Amniotic stem cell (primary cell): ENCODE measurements at places on chromosomes 3 and 15.

DNA sequence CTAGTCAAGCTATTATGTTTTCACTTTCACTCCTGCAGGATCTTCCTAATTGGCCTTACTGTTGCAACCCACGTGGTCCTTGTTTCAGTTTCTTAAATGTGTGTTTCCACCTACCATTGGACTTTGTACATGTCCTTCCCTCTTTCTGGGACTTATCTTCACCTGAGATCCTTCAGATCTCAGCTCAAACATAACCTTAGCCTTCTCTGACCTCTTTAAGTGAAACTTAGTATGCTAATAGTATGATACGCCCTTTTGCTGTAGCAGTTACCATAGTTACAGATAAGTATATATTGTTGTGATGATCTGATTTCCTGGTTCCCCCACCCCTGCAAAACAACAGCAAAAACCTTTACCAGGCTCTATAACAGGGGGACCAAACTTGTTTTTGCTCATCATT lies 35.2 kb downstream of the U2SURP start:
- DNase-seq = no peak

- no peak for DNase-seq
These were observed 38.3 kb downstream of the SAXO2 start for GRCh38 chr15:82300883-82301282.

- DNase-seq = no peak
These were observed 87.7 kb downstream of the DNASE1L3 start for GRCh38 chr3:58122936-58123700.

DNA sequence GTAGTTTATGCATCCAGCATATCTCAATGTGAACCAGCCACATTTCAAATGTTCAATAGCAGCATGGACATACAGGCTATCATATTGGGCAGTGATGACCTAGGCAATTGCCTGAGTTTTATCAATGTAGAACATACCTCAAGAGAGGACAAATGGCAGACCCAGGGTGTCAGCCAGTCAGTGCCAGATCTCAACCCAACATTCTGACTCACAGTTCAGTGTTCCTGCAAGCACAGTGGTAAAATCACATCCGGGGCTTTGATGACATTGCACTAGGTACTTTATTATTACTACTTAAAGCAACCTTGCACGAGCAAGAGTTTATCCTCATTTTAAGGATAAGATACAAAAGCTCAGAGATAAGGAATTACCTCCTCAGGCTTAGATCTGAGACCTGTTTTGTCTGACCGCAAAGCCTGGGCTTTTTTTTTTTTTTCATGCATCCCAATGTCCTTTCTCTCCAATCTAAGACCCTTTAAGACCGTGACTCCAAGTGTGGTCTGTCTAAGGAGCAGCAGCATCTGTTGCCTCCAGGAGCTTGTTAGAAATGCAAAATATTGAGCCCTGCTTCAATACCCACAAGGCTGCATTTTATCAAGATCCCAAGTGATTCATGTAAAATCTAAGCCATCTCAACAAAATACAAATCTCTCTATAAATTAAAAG lies 60.1 kb downstream of the SLC12A1 start:
- no peak for DNase-seq

DNA sequence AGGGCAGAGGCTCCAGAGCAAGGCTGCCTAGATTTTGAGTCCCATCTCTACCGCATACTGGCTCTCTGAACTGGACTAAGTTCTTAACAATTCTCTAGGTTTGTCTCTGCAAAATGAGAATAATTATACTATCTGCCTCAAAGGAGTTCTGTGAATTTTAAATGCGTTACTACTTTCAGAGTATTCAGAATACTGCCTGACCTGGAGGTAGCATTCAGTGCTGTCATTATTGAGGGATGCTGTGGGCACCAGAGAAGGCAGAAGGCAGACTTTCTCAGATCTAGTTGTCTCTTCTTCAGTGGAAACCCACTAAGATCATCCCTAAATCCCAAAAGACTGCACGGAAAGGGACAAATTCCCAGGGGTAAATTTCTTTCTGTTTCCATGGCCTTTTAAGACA lies 147.4 kb upstream of the RORA start:
- DNase-seq = no peak

GRCh38 chr3:171200052-171200749 lies 173.7 kb upstream of the SLC2A2 start:
- no peak for DNase-seq

DNA sequence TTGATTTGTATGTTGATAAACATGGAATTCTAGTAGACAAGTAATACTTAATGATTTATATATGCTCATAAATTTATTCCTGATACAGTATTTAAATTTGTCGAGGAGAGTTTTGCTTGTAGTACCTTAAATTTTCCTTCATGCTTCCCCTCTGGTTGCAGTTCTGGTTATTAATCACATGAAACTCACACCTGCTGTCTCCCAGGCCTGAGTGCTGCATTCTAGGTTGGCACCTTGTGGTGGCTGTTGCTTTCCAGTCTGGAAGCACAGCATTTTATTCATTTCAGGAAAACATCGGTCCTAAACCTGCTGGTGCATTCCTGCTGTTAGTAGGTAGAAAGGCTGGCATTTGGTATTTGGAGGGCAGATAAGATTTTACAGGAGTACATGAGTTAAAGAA lies 44.9 kb downstream of the ATP1B3 start:
- DNase-seq = no peak

GRCh38 chr15:78840661-78841375 lies 29.6 kb upstream of the ADAMTS7 start:
- DNase-seq = no peak

DNA sequence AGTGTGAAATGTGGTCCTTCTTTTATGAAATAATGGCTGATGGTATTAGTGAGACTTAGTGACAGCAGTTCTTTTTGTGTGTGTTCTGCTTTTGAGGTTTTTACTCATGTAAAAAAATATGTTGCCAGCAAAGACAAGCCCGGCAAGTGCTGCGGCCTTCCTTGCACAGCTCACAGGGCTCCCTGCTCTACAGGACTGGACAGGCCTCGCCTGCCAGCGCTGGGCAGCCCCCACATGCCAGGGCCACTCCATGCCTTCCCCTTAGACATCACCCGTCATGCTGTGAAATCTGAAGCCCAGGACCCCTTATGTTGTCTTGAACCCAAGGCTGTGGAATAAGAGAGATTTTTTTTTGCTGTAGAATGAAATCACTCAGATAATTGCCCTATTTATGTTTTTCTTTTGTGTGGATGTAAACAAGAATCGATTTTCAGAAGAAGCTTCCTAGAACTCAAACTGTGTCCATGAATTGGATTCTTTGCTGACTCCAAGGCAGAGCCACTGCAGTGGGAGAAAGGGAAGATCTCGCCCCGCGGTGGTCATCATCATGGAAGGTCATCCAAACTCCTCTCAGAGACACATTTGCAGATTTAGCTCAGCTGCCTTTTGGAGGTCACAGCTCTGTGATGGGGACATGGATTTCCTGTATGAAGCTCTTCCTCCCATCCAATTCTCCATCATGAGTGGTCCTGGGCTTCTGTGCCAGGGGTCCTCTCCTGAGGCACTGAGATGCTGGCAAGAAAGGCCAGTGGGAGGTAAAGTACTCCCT lies 150.8 kb downstream of the ATP10A start:
- DNase-seq = no peak

GRCh38 chr3:10780922-10781321 lies 35.1 kb upstream of the SLC6A11 start:
- DNase-seq = no peak

GRCh38 chr3:157868946-157869345 lies 237.3 kb downstream of the SHOX2 start:
- no peak for DNase-seq

DNA sequence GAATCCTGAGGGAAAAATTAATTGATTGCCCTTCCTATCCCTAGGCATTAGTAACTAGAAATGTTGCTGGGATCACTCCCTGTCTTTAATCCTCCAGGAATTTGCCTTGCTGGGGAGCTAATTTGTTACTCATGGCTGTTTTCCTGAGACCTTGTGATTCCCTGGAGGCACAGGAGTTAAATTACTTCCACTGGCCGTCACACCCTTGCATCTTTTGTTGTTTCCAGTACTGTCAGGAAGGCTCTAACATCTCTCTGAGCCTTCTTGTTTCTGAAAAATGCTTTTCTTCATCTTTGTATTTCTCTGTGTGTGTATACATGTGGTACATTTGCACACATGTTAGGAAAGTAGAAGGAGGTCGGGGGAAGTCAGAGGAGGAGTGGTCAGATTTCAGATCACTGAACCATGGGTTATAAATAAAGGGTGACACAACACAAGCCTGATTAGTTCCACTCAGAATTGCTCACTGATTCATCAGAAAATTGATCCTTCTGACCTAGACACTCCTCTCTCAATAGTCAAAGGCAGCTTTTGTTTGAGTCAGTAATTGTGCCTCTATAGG lies 23.5 kb upstream of the LRRFIP2 start:
- DNase-seq = peak; percentile 60

DNA sequence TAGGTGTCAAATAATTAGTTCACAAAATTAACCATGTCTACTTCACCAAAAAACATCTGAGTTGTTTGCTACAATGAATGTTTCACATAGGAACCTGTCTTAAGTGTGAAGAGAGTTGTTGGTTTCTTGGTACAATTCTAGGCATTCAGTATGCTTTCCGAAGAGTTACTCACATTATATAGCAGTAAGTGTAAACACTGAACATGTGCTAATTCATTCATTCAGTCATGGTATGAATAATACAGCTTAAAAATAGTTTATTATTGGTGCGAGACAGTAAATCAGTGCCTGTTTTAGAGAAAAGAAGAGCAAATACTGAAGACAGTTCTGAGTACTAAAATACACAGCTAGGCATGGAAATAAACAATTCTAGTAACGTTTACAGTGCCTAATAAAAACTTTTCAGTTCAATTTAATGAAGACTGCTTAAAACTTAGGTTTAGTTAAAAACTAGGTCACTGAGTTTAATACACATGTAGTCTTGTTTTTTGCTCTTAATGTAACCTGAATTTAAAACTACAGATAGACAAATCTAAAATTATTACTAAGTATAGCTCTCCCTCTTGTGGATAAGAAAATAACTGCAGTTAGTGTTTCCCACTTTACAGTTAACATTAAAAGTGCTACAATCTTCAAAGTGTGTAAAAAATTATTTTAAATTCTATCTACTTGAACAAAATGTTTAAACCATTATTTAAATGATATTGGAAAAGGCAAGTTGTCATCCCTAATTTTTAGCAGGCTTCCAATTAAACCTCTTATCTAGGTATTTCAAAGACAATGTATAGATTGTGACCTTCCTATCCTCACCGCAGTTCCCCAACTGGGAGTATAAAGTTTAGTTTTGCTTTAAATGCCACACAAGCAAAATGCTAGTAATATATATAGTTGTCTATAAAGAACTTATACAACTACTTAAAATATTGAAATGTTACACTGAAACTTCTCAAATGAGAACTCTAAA lies 20.1 kb upstream of the ZCWPW2 start:
- DNase-seq = peak; percentile 6

DNA sequence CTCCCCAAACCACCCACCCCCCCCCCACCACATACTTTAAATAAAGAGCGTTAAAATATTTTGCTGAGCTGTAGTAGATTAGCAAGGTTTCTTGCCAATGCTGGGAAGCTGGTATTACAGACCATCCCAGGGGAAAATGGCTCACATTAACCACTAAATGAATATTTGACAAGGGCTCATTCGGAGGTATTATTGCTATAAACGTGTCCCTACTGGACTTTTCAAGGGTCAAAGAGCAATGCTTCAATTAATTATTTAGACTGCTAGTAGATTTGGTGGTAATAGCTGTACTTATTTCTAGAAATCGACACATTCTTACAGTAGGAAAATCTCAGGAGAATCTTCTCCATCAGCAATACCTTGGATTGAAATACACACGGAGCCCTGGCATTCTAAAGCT lies 5.2 kb downstream of the SOX2 start:
- DNase-seq = no peak

- no peak for DNase-seq
These were observed 294.5 kb upstream of the PROK2 start for GRCh38 chr3:72079369-72079872.

GRCh38 chr3:24316887-24317383 lies 177.7 kb downstream of the THRB start:
- DNase-seq = no peak

GRCh38 chr3:183300996-183301562 lies 48.0 kb downstream of the B3GNT5 start:
- DNase-seq = no peak

GRCh38 chr3:49164983-49165720 lies 979 bp downstream of the CCDC71 start:
- no peak for DNase-seq

GRCh38 chr3:141646760-141647561 lies 91.1 kb upstream of the RNF7 start:
- DNase-seq = no peak

DNA sequence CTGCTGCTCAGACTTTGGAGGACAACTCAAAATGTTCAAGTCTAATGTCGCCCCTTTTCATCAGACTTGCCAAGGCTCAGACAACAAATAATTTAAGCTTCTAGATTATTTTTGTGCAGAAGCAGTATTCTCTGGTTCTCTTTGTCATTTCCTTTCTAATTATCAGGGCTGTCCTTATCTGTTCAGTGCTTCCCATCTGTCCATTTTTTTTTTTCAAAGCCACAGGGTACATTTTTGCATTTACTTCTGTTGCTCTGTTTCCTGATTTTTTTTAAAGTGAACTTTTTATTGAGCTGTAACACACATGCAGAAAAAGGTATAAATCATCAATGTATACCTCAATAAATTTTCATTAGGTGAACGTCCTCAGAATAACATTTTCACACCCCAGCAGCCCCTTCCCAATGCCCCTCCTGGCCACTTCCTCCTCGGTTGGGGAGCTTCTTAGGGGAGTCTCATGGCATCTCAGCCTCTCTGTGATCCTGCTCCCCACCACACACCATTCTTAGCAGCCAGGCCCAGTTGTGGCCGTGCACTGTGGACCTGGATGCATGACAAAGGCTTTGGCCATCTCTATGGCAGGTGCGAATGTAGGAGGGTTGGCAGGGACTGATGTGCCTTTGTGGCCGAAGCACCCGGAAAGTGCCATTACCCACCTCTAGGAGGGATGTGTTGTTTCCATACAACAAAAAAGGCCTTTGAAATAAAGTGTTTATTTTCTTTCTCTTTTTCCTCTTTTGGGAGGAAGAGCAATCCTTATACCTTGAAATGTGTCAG lies 303.5 kb upstream of the LRRFIP2 start:
- DNase-seq = no peak

- DNase-seq = no peak
These were observed 1.9 kb upstream of the ULK4 start for GRCh38 chr3:41963823-41964222.

- no peak for DNase-seq
These were observed 4.4 kb upstream of the CA12 start for GRCh38 chr15:63385911-63386531.

- DNase-seq = no peak
These were observed 181.8 kb downstream of the FOXP1 start for GRCh38 chr3:71401695-71402231.

DNA sequence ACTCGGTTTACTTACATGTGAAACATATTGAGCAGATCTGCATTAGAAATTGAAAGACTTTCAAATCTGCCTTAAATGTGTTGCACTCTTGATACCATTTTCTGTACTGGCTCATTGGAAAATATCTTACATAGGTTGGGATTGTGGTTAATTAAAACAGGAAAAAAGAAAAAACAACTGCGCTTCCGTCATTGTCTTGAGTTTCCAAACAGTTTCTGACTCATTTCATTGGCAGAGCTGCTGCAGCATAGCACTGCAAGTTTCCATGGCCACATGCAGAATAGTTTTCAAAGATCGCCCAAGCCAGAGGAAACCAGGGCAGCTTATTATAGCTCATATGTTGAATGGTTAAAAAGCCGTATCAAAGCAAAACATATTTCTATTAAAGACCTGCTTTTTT lies 446.6 kb upstream of the BCHE start:
- peak; percentile 77 for DNase-seq
